Stimulated activated naive B cell treated with anti-CD40 and anti-IgM and Interleukin-4, amounts not matched to agents 10 μg/mL and 1 μg/mL and 100 μg/mL, for 72 hours (primary cell): ENCODE measurements at places on chromosomes 3 and 15.

DNA sequence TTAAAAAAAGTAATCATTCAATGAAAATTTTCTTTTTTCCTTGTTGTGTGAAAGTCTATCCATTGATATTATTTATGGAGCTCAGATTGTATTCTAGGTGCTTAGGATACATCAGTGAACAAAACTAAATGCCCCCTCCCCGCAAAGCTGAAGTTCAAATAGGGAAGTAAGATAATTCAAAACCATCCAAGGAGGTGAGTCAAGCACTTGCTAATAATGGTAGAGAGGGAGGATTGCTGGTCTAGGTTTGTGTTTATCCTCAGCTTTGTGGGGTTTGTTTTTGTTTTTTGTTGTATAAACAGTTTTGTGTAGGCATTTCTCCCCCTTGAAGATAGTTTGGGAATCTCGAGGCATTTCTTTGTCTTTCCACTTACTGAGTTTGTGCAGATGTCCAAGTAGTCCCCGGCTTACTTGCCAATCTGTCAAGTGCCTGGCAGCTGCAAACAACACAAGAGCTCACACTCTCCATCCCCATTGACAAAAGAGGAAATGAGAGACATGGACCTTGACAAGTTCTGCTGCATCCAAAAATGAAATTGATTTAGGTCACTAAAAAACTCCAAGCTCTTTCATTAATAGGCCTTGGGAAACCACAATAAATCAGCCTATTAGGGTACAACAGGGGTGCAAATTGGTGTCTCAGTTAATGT lies 575.8 kb upstream of the TBL1XR1 start:
- DNase-seq: no peak

DNA sequence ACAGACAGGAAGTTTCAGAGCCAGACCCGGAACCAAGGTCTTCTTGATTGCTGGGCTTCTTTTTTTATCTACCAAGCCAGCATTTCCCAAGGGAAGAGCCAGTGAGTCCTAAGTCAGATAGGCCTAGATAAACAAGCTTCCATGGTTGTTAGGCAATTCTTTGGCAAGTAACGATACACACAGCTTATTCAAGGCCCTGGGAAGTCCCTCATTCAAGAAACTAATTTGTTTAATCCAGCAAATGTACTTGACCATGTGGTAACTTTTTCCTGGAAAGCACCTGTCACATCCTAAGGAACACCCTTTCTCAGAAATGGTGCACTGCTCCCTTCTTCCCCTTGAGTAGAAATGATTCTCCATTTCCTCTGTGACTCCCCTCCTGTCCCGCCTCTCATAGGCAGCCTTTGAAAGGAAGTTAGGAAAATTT lies 209.9 kb downstream of the ITPR1 start:
- DNase-seq: no peak

DNA sequence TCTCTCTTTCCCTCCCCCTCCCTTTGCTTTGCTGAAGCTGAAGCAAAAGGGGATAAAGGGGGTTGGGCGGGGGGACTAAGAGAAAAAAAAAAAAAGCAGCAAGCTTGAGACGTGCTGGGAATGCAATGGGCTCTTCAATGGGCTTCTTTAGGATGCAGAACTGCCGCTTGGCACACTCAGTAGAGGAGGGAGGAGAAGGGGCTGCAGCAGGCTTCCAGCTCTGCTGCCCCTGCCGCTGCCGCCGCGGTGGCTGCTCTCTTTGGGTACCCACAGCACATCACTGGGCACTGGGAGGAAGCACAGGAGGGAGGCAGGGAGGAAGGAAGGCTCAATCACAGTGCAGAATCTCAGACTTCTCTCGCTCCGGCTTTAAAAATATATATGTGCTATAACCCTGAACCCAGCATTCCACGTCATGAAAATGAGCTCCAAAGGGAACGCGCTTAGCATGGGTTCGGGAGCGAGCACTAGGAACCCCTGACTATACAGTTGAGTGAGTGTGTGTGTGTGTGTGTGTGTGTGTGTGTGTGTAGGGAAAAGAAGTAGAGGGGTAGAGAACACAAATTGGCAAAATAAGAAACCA lies 3.5 kb downstream of the SLITRK3 start:
- no peak for DNase-seq

- no peak for DNase-seq
Observed at GRCh38 chr3:55620351-55621025, 133.4 kb upstream of the WNT5A start.

DNA sequence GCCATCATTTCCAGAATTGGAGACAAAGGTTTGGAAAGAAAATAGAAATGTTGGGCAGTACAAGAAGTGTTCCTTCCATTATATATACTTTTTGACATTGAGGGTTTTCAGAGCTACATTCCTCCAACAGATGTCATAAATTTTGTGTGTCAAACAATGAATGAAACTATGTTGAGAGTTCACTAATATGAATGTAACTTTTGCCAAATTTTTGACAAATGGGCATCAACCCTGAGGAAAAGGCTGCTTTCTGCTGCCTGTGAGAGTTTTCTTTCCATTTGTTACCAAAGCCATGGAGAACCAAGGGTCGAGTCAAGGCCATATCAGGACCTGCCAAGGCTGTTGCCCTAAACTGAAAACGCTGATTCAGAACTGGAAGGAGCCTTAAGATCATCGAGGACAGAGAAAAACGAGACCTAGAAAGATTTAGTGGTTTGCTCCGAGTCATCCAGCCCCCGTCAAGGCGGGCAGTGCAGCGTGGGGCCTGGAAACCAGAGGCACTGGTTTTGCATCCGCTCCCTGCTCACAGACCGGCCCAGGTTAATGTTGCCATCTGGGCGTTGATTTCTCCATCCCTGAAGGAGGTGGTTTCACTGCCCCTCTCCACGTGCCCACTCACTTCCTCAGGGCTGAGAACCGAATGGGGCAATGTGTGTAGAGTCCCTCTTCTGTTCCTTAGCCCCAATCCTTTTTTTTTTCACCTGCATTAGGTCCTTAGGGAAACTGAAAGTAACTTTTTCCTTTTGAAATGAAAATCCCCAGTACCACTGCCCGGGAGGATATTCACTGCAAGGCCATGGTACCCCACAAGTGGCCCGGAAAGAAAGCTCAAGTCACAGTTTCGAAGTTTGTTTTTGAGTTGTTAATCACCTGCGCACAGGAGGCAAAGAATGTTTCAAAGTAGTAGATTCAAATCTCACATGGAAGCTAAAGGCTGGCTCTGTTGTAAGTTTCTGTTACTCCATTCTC lies 32.8 kb downstream of the TPM1 start:
- DNase-seq: no peak

DNA sequence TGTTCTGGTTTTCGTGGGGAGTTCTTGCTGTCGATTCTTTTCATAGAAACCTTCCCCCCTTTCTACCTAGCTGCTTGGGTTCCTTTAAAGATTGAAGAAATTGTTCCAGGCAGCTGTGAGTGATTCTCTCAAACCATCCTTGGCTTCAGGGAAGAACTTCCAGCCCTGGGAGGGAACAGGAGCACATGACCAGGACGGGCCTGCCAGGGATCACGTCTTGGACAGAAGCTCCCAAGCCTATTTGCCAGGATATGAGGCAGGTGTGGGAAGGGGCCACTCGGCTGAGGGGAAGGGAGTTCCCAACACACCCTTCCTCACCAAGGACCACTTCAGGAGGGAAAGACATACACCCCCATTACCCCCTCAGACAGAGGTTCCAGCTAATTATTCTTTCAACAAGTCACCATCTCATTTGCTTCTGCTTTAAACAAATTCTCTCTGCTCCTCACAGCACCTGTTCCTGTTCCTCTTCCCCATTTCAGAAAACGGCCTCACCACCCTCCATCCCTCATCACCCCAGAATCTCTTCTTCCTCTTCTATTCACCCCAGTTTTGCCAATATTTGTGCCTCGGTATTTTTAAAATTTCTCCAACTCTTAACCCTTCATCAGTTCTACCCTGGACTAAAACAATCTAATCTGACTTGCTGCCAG lies 62.5 kb downstream of the WHAMM start:
- no peak for DNase-seq

GRCh38 chr15:95169541-95170459 lies 938.4 kb downstream of the MCTP2 start:
- no peak for DNase-seq

DNA sequence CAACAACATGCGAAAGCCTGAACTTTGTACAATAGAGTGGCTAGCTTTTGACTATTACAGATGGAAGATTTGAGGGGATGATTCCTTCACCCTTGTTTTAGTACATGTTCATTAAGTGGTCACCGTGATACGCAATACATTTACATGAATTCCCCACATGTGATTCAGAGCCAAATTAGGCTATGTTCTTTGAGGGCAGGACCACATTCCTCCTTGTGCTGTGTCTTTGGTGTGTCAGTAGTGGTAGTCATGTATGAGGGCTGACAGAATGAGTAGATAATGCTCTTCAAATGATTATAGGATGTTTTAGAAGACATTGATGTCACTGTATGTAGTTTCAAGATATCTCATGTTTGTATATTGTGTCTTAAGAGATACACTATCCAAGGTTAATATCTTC lies 12.1 kb downstream of the PTPRG start:
- DNase-seq: no peak

GRCh38 chr3:15345608-15346137 lies 13.3 kb upstream of the SH3BP5 start:
- peak; percentile 69 for DNase-seq

DNA sequence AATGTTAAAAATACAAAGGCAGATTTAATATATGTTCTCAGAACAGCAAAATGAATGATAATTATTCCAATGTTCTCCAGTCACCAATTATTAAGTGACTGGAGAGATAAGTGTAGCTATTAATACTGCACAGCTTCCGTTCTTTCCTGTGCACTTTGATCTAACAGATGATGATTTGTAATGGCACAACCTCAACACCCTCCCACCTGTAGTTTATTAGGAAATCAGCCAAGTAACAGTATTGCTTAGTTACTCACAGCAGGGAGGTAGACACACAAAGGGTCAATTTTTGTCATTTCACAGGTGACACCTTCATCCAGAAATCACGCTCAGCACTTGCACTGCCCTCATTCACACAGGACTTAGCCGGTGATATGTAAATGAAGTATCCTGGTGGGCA lies 688.1 kb downstream of the EPHA3 start:
- DNase-seq: no peak

DNA sequence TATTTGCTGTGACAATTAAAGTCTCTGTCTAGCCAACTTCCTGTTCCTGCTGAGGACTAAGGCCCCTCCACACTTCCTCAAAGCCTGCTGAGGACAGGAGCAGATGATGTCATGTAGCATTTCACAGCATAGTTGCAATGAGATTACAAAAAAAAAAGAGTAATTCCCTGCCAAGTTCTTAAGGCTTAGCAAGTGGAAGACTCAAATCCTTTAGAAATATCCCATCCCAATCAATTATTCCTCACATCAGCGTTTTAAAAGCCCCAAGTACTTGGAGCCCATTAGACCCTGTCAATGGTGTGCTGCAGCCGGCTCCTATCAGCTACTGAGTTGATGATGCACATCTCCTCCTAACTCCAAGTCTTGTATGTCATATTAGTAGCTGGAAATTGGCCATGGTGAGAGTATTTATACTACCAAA lies 51.7 kb downstream of the TRANK1 start:
- DNase-seq: no peak

- DNase-seq: no peak
Observed at GRCh38 chr3:47940232-47940631, 76.0 kb downstream of the MAP4 start.

GRCh38 chr3:124558991-124559845 lies 171.0 kb upstream of the UMPS start:
- no peak for DNase-seq

DNA sequence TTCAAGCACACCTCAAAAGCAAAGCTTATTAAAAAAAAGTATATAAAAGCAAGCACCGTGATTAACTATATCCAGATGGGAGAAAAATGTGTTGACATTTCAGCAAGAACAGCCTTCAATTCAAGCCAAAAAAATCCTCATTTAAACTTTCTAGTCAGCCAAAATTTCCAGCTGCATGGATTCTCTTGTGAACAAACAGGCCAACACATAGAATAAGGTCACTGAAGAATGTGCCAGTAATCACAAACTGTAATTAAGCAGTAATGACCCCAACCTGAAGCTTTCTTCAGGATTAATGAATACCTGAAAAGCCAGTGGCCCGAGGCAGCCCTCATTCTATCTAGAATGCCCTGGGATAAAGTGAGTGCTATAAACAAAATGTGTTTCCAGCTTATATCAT lies 130.7 kb upstream of the KCNMB2 start:
- no peak for DNase-seq

DNA sequence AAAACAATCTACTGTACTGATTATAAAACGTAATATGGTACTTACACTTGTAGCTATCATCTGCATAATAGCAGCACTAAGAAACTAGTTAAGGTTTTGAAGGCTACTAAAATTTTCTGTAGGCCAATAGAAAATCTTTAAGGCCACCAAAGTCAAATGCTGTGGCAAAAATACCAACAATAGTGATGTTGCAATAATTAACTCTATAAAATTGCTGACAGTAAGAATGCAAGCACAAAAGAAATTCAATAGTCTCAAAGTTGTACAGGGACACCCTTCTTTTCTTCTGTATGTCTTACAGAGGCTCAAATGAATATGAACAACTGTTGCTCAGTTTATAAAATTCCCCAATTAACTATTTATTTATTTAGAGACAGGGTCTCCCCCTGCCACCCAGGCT lies 62.0 kb downstream of the TMCC1 start:
- no peak for DNase-seq

GRCh38 chr15:68364028-68364659 lies 67.8 kb downstream of the ITGA11 start:
- no peak for DNase-seq

- no peak for DNase-seq
Observed at GRCh38 chr15:69794645-69795469, 302.9 kb downstream of the TLE3 start.

GRCh38 chr15:57957113-57957512 lies 108.4 kb downstream of the ALDH1A2 start:
- DNase-seq: no peak

DNA sequence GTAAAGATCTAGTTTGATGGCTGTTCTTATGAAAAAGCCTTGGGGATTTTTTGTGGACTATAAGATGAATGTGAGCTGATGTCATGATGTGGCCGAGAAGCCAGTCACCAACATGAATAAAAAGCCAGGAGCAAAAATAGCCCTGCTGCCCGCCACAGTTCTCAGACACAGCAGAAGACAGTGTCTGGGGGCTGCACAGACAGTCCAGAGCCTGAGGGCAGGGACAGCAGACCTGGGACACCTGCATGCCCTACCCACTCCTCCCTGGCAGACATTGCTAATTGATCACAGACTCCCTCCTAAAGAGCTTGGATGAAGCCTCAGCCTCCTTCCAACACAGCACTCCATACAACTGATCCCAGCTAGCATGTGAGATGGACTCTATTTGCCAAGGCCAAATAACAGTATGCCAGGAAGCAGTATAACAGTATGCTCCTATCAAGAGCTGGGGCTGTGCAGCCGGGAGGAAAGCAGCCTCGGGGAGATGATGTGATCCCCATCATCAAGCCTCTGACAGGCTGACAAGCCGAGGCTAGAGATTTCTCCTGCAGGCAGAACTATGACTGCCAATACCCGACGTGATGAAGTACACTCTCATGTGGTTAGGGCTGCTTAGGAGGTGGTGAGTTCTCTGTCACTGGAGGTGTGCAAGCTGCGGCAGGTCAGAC lies 105.4 kb upstream of the RPL32 start:
- no peak for DNase-seq

- DNase-seq: no peak
Observed at GRCh38 chr15:41031232-41032078, 78.2 kb downstream of the CHAC1 start.
